Activated CD4-positive, alpha-beta T cell treated with anti-CD3 and anti-CD28 coated beads for 24 hours (primary cell): ENCODE measurements at places on chromosomes 2 and 18.

GRCh38 chr2:144083211-144083610 lies 436.7 kb downstream of the ZEB2 start:
- DNase-seq, result no peak

DNA sequence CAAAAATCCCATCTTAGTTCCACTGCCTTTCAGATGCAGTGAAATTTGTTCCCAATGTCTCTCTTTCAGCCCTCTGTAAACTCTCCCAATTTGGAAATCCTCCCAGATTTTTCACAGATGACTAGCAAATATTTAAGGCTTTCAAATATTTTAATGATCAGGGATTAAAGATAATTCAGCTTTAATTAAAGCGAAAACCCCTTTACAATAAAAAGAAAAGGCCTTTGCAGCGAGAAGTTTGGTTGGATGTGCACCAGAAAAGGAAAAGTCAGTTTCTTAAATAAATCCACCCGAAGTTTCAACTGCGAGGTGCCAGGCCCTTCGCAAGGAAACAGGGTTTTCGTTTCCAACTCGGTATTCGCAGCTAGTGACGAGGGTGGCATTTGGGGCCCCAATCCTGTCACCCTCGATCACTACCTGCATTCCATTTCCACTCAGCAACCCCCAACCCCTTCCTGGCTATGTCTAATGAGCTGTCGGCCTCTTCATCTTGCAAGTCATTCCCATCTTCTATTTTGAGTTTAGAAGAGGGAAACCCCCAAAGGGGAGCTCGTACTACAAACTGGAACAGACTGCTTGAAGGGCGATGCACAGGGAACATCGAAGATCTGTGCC lies 1.5 kb downstream of the RAX start:
- no peak for DNase-seq

DNA sequence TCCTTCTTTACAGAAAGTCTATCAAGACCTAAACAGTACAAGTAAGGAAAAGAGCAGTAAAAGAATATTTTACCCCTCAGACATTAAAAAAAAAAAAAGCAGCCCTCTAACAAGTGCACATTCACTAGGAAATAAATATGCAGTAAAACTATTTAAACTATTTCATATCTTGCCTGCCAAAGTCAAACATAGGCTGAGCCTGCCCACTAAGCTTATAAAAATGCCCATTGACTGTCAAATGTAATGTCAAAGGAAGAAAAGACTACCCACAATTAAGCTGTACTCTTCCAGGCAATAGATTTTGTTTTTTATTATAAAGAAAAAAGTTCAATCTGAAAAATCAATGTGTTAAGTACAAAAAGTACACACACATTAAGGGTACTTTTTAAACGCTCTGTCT lies 11.8 kb downstream of the ALS2 start:
- DNase-seq, result no peak

DNA sequence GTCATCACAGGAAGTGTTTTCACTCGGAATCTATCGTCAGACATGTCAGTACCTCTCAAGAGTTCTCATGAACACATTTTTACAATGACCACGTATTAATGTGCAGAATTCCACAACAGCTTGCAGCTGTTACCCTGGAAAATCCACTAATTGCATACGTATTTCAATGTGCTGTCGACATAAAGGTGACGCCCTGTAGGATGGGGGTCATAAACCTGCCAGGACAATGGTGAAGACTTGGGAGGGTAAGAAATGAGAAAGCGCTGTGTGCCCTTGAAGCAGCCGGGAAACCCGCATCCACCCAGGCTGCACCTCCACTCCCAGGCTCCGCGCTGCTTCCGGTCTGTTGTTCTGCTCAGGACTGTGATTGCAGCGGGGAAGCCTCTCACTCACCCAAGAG lies 14.0 kb downstream of the TMEM18 start:
- no peak for DNase-seq

DNA sequence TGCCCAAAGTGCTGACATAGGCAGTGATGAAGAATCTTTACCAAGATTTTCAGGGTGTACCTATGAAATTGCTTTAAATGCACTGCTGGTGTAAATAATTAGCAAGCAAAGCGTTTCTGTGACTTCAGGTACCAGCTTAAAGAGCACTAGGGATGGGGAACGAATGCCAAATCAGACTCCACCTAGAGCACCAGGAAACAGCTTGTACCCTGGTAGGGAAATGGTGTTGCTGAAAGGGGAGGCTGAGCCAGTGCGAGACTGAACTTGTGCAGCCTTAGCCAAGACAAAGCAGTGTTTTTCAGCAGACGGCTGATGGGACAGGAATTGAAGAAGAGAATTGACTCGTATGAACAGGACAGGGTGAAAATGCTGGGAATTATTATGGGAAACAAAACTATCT lies 65.6 kb downstream of the TWSG1 start:
- DNase-seq, result no peak

DNA sequence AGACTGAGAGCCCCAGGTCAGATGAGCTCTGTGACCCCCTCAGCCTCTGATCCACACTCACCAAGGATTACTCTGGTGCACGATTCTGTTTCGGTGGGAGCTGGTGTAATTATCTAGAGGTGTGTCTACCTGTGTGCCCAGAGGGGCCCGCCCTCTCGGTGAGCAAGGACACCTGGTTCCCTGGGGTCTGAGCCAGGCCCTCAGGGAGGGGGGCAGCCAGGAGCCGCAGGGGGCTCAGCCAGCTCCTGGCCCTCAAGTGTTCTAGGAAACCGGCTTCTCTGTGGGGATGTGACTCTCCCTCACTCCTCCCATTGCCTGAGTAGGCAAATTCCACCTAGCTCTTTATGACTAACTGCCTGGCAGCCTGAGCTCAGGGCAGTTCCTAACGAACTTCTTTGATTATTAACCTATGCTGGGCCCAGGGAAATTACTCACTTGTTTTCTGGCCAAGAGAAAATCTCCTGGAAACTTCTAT lies 17.4 kb downstream of the AGAP1 start:
- DNase-seq, result no peak

DNA sequence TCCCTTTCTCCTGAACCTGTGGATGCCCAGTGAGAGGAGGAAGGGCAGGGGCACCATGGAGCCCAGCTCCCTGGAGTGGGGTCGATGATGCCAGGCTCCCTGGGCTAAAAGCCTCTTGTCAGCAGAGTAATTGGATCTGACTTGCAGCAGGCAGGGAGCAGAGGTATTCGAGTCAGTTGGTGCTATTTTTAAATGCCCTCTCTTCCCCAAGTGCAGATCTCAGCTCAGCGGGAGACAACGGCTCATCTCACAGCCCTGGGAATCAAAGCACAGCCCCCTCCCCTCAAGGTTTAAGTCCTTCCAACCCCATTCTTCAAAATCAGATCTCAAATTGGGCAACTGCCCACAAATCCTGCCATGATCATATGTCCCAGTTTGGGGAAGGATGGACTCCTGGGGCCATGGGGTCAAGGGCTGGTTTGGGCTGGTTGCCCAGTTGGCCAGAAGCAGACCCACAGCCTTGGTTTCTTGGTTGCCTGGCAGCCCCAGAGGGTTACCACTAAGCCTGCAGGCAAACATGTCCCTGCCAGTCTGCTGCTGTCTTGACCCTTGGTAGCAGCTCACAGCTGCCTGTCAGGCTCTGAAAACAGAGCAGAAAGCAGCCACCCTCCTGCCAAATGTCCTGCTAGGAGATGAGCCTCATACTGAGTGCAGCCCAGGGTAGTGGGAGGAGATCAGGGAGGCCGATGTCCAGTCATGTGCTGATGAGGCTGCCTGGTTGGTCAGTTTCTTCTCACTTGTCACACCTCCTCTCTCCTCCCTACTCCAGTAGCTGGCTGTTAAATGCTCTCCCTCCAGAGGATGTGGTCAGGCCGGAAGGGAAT lies 244.9 kb downstream of the LOXHD1 start:
- no peak for DNase-seq

DNA sequence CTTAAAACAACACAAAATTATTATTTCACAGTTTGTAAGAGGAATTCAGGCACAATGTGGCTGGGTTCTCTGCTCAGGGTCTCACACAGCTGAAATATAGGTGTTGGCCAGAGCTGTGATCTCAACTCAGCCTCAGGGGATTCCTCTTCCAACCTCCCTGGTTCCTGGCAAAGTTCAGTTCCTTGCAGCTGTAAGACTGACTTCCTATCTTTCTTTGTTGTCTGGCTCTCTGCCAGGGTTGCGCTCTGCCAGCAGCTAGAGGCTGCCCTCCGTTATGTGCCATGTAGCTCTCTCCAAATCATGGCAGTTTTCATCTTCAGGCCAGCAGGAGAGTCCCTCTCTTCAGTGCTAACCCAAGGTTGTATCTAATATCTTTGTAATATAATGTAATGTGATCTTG lies 272.5 kb upstream of the KCNJ3 start:
- no peak for DNase-seq

GRCh38 chr2:211512806-211513205 lies 956.4 kb downstream of the CPS1 start:
- no peak for DNase-seq

DNA sequence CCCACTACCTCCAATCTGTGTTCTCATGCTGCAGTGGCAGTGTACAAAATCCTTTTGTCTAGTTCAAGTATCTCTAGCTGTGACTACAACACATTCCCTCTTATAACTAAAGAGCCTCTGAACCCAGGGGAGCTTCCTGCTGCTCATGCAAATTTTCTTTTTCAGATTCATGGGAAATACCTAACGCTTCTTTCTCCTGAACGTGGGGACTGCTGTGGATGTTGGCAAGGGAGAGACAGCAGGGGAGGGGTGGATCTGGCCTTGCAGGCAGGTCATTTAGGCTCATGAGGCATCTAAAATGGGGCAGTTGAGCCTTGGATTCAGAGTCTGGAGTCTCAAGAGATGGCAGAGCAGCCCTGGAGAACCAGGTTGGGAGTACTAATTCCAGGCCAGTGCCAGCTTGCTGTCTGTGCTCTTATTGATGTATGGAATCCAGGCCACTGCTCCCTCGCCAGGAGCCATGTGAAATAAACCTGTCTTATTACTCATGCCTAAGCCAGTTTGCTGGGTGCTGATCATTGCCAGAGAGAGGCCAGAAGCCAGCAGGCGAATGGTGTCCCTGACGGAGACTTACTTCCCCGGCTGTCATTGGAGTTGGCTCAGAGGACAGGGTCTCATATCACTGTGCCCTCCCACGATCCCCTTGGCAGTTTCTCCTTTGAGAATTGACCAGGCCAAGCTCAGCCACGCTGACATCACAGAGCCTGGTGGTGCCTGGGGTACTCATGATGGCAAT lies 29.2 kb upstream of the TNP1 start:
- no peak for DNase-seq

GRCh38 chr2:15554525-15555218 lies 6.5 kb downstream of the NBAS start:
- no peak for DNase-seq

- DNase-seq, result no peak
These were observed 123.0 kb upstream of the THUMPD2 start for GRCh38 chr2:39902103-39902502.

GRCh38 chr2:200423541-200423940 lies 86.3 kb downstream of the KCTD18 start:
- DNase-seq, result no peak

DNA sequence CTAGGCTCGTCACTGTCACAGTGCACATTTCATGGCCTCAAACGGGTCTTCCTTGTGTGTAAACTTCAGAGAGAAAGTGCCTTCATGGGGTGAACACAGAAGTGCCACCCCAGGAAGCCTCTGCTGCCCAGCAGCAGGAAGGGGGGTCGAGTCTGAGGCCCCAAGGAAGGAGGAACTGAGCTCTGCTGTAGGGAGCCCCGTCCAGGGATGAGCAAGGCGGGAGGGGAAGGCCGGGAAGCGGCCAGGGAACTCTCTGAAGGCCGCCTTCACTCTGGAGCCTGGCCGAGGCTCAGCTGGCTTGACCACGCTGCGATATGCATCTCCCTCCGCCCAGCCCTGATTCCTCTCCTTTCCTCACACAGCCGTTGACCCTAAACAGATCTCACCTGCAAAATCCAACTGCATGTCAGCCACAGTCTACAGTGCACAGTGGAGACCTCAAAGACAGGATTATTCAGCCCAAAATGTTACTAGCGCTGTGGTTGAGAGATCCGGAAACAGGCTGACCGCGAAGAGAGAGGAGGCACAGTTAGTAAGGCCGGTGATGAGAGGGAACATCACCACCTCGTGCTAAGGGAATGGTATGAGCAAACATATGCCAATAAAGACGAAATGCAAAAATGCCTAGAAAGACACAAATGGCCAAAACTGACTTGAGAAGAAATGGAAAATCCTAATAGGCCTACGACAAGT lies 34.2 kb upstream of the CTDP1 start:
- DNase-seq, result no peak

GRCh38 chr2:134137182-134137611 lies 116.7 kb upstream of the MGAT5 start:
- DNase-seq, result no peak

- DNase-seq, result peak; percentile 24
These were observed 208.0 kb upstream of the FBXO11 start for GRCh38 chr2:48114256-48114655.

GRCh38 chr18:50079571-50080295 lies 115.2 kb downstream of the MYO5B start:
- DNase-seq, result no peak

- DNase-seq, result no peak
These were observed 124.2 kb downstream of the UBE2E3 start for GRCh38 chr2:181104512-181105115.

DNA sequence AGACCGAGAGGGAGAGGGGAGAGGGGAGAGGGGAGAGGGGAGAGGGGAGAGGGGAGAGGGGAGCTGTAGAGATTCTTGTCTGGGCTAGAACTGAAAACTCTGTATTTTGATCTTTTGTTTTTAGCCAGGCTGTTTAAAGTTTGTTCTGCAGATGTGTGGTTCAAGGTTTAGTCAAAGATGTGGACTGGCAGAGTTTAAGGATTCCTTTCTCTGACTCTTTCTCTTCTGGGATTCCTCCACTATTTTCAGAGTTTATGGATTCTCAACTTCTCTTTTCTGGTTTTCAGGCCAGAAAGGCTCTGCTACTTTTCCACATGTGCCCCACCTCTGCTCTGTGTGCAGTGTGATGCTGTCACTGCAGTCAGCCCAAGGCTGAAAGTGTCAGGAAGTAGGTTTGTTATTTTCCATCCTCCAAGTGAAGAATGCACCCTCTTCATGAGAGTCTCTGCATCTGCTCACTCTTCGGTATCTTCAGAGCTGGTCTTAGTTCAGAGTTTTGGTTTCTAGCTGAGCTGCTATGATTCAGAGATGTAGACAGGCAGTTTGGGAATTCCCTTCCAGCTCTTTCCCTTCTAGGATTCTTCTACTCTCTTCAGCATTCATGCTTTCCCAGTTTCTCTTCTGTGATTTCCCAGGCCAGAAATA lies 130.9 kb upstream of the SMAD7 start:
- no peak for DNase-seq

DNA sequence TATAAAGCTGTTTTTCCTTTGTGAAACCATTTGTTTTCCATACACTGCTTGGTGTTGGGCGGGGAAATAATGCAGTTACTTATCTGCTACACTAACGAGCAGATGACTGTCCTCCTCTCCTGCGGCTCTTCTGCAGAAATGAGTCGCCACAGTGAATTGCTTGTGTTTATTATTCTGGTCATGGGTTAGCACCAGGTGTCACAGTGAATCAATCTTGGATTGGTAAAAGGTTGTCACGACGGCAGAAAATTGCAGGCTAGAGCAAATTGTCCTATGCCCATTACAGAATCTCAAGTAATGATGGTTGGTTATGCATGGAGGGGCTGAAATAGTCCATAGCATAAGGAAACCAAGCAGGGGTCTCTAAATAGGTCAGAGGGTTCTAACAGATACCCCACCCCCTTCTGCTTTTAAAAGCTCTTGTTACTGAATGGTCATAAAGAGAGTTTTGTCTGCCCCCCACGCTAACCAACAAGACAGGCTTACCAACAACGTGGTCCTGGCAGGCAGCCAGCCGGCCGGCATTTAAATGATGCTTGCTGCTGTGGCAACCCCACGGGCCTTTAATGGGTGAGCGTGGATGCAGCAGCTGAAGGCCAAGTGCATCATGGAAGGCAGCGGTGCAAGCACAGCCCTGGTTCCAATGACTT lies 29.5 kb downstream of the RAB31 start:
- no peak for DNase-seq

- DNase-seq, result no peak
These were observed 8.4 kb downstream of the SCN7A start for GRCh38 chr2:166485558-166486178.
